ENCODE measurements at places on chromosomes 7 and 10.

DNA sequence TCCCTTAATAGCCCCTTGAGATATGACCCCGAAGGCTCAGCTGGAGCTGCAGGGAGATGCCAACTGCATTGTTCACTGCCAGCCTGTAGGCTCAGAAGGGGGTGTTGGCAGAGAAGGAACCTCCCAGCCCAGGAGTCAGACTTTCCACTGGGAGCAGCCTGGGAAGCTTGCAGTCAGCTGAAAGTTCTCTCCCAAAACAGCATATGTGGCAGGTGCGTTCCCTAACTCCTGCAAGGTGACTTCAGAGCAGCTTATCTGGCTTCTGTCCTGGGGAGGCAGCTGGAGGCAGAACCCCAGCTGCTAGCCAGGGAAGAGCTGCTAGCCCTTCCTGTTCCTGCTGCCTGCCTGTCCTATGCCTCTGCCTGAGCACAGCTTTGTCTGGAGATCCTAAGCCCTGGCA is 8.1 kb downstream of the SFTPA2 start:
- no peak for DNase-seq

- peak; percentile 96 for DNase-seq
Observed at GRCh38 chr10:67853512-67853911, 15.5 kb upstream of the DNAJC12 start.

DNA sequence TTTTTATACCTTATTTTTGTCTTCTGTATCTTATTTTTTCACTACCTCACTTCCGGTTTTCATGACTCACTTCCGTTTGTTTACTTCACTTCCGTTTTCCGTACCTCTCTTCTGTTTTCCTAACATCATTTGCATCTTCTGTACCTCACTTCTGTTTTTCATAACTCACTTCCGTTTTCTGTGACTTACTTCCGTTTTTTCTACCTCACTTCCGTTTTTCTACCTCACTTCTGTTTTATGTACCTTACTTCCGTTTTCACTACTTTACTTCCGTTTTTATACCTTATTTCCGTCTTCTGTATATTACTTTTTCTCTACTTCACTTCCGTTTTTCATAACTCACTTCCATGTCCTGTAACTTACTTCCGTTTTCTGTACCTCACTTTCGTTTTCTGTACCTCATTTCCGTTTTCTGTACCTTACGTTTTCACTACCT is 492.5 kb upstream of the AKR1E2 start:
- DNase-seq = no peak

DNA sequence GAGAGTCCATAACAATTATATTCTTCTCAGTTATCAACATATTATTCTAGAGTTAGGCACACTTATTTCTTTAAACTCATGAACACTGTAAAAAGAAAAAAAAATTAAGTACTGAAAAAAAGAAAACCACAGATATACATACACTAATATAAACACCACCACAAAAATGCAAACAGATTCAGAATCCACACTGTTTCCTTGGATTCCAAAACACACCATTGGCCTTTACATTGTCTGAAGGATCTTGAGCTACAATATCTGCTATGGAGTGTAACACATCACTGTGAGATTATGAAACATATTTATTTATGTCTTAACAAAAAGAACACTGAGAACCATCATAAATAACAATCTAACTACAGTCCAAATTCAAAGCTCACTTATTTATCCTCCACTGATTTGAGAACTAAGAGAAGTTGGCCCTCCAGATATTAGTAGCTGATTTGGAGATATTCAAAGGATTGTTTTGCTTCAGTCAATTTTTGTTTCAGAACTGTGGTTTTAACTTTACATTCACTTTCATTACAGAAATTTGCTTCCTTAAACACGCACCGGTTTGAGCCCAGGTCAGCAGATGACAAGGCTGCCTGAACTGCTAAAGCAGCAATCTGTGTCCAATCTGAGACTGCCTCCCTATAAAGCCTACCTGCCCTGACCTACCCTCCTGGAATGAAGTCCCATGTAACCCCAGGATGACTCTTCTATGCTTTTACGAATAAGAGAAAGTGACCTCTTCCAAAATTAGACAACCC is 47.0 kb upstream of the CDK1 start:
- DNase-seq = no peak

DNA sequence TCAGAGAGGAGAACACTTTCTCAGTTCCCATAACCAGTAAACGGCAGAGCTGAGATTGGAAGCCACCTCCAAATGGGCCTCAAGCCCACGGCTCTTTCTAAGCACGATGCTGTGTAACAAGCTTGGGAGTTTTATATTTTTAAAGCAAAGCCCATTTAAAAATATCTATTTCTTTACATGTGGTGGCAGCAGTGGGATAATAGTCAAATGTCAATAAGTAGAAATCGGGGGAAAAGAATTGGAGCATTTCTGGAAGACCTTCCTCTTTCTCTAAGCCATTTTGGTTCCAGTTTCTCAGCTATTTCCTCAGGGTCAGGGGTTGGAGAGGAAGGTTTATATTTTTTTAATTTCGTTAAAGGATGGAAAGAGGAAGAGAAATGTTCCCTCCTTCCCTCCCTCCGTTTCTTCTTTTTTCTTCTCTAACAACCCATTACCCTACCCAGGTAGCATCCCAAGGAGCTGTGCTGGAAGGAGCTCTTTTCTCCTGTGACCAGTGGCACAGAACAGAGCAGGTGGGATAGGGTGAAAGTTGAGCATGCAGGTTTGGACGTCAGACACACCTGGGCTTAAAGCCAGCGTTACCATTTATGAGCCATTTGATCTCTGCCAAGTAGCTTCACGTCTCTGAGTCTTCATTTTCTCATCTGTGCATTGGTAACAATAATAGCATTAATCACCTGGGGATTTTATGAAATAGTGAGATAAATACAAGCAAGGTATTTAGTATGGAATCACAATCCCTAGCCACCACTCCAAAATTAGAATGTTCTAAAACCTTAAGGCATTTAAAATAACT is 515.7 kb downstream of the RPS24 start:
- no peak for DNase-seq

GRCh38 chr7:75938921-75939320 is 24.0 kb downstream of the POR start:
- no peak for DNase-seq

GRCh38 chr10:16566202-16566805 is 44.6 kb upstream of the C1QL3 start:
- no peak for DNase-seq

GRCh38 chr10:43665054-43665453 is 16.4 kb upstream of the ZNF32 start:
- DNase-seq = no peak

GRCh38 chr7:103640031-103640779 is 194.2 kb upstream of the SLC26A5 start:
- no peak for DNase-seq

GRCh38 chr10:79431428-79431827 is 14.0 kb downstream of the ZCCHC24 start:
- DNase-seq = no peak

- DNase-seq = no peak
Observed at GRCh38 chr7:158374586-158374985, 213.0 kb downstream of the PTPRN2 start.

GRCh38 chr7:98584830-98585229 is 32.3 kb upstream of the NPTX2 start:
- no peak for DNase-seq

DNA sequence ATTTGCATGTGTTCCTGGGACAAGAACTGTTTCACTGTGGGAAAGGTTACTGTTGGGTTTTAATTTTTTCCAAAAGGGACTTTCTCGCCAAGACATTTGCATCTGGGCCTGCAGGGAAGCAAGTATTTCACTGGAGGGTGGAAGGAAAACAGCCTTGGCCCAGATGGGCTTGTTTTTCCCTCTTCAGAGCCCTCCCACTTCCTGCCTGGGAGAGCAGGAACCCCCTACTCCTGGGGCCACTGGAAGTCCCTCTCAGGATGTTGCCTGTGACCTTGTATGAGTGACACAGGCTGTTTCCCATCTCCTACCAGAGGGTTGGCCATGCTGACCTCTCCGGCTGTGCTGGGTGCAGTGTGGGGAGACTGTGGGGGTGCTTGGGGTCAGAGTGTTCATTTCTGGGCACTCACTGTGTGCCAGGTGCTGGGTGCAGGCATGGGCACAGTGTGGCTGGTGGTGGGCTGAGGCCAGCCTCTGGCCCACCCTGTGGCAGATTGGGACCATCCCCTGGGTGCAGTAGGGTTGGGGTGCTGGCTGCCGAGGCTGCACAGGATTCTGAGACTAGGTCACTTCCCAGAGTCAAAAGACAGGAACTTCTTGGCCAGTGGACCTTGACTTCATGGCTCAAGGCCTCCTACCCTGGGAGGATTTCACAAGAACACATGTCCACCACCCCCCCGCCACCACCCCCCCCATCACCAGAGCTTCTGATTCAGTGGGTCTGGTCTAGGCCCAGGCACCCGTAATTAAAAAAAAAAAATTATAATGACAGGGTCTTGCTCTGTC is 10.2 kb downstream of the TSPAN15 start:
- no peak for DNase-seq

DNA sequence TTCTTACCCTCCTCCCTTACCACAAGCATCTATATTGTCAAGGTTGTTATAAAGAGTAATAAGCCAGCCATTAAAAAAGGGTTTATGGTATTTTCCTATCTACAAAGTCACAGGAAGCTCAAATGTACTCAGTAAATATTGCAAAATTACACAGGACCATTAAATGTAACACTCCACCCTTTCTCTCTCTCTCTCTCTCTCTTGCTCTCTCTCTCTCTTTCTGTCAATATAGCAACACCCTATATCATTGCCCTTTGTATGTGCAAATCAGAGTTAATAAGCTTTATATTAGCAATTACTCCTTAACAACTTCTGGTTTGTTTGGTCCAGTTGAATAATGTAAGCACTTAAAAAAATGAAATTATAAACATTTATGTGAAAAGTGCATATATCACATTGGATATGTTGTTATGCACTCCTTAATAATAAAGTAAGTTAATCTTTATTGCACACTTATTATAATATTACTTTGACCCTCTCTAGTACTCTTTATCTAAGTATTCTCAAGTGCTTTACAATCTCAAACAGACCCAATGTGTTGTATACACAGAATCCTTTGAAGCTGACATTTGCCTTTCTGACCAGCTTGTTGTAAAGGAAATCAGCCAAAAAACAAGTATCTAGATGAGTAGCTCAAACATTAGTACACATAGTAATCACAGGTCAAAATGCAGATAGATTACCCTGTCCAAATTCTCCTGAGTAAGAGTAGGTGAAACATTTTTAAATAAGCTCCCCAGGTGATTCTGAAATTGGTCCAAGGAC is 93.2 kb downstream of the CFTR start:
- no peak for DNase-seq
